ENCODE measurements at places on chromosomes 3 and 15.

- DNase-seq: peak; percentile 42
Observed at GRCh38 chr3:161295325-161295724, 74.2 kb downstream of the NMD3 start.

- DNase-seq: no peak
Observed at GRCh38 chr3:116425126-116425525, 20.2 kb downstream of the LSAMP start.

- DNase-seq: no peak
Observed at GRCh38 chr15:47822048-47822447, 104.7 kb downstream of the SEMA6D start.

- DNase-seq: no peak
Observed at GRCh38 chr15:41882689-41883483, 11.0 kb downstream of the SPTBN5 start.

DNA sequence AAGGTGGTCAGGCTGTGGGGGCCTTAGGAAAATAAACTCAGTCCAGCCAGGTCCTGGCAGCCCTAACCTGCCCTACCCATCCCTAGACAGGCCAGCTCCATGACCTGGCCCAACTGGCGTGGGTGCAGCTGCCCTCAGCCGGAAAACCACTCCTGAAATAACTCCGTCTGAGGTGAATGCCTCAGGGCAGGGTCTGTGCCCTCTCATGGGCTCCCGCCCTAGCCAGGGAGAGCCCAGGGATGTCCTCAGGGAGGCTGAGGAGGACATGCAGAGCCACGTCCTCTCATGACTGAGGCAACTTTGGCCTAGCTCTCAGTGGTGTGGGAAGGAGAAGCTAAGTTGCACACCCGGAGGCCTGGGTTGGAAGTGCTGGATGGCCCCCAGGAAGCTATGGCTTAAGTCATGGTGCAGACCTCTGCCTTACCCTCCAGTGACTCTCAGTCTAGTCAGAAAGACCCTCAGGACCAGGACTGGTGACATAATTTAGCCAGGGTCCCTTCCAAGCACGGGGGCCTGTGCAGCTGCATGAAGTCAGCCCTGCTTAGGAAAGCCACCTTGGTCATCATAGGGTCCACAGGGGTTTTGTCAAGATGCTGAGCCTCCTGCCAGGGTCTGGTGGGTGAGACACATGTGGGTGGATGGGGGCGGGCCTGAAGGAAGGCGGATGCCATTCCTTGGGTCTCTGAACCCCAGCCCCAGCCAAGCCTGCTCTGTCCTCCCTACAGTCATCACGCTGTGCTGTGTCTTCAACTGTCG is 7.4 kb downstream of the TMIE start:
- DNase-seq: no peak

DNA sequence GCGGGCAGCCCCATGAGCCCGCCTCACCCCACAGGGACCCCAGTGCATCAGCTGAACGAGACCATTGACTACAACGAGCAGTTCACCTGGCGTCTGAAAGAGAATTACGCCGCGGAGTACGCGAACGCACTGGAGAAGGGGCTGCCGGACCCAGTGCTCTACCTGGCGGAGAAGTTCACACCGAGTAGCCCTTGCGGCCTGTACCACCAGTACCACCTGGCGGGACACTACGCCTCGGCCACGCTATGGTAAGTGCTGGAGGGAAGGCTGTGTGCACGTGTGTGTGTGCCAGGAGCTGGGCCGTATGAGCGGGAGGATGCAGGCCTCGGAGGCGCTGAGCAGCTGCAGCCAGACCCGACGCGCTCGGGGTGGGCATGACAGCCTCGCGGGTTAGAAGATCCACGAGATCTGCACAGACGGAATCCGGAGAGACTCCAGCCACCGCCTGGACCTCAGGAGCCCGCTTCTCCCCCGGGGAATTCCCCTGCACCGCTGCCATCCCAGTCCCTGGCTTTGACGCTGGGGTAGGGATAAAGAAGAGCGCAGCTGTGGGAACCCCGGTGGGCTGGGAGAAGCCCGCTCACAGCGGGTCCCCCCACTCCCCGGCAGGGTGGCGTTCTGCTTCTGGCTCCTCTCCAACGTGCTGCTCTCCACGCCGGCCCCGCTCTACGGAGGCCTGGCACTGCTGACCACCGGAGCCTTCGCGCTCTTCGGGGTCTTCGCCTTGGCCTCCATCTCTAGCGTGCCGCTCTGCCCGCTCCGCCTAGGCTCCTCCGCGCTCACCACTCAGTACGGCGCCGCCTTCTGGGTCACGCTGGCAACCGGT is 2.6 kb downstream of the DUOXA2 start:
- no peak for DNase-seq

GRCh38 chr3:133273346-133273745 is 126.5 kb upstream of the BFSP2 start:
- no peak for DNase-seq

- no peak for DNase-seq
Observed at GRCh38 chr3:196377321-196377720, 39.1 kb upstream of the TM4SF19 start.

DNA sequence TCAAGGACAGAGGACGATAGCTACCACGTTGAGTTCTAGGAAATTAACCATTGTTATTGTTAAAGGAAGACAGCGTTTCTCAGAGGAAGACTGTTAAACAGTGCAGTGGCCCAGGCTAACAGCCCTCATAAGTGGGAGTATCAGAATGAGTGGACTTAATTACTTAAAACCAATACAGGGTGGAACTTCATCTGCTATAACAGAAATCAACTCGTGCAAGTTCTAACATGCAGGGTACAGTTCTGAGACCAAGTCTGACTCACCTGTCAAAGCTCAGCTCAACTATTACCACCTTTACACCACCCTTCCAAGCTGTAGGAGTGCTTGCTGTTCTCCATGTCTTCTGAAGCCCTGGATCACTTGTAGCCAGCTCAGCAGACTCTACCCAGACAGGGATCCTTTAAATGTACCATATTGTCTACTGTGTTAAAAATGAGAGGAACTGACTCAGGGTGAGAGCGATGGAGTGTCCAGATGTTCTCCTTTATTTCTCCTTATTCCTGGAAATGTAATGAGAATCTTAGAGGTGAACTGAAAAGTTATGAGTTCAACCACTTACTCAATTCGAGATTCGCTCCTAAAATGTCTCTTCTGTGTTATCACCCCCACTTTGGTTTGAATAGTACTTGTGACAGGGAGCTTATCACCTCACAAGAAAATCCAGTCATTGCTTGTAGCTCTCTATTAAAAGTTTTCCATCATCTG is 26.5 kb downstream of the CD86 start:
- DNase-seq: no peak

- no peak for DNase-seq
Observed at GRCh38 chr3:10283638-10284037, 9.1 kb downstream of the GHRL start.

- no peak for DNase-seq
Observed at GRCh38 chr3:171966533-171967136, 72.7 kb upstream of the FNDC3B start.

- no peak for DNase-seq
Observed at GRCh38 chr15:64158363-64159134, 4.3 kb downstream of the PPIB start.

GRCh38 chr3:73383470-73384049 is 241.2 kb downstream of the PDZRN3 start:
- DNase-seq: no peak

DNA sequence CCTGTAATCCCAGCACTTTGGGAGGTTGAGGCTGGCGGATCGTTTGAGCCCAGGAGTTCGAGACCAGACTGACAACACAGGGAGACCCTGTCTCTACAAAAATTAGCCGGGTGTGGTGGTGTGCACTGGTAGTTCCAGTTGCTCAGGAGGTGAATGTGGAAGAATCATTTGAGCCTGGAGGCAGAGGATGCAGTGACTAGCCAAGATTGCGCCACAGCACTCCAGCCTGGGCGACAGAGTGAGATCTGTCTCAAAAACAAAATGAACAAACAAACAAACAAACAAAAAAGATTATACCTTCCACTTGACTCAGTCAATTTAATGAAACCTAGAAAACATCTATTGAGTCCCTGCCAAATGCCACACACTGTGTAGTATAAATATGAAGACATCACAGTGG is 30.5 kb upstream of the PHLDB2 start:
- no peak for DNase-seq

DNA sequence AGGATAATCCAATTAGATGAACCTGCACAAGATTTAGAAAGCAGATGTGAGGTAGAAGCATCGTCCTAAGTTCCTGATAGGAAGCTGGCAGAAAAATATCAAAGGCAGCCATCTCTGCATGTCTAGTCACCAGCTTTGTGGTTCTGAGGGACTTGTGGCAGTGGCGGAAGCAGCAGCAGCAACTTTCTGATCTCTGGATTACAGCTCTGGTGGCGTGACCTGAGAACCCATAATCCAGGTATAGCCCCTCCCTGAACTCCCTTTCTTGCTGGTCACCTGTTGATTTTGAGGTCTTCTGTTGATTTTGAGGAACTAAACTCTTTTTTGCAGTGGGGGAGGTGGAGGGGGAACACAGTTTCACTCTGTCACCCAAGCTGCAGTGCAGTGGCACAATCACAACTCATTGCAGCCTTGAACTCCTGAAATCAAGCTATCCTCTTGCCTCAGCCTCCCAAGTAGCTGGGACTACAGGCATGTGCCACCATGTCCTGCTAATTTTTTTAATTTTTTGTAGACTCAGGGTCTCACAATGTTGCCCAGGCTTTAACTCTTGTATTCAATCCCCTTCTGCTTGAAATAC is 7.9 kb downstream of the FSIP1 start:
- DNase-seq: no peak

- no peak for DNase-seq
Observed at GRCh38 chr3:17932136-17932771, 189.8 kb upstream of the TBC1D5 start.

DNA sequence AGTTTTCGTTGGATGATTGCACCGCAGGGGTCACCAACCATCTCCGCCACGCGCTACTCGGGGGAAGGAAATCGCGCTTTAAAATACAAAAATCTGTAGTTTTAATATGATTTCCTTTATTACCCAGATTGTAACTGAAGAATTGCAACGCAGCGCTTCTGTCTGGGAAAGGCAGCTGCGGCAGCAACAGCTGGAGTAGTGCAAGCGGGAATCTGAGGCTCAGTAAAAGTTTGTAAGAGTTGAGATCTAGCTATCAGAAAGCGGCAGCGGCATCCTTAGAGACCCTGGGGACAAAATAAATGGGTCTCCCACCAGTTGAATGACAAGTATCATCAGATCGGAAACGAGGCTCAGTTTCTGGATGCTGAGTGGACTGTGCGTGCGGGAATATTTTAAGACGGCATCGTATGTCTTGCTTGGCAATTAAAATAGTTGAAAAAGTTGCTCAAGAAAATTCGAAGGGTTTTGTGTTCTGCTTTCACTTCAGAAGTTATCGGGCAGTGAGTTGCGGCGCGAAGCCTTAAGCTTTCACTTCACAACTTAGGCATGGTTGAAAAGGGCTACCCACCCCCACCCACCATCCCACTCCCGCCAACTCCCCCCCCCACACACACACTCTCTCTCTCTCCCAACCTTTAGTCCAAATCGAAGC is 2.7 kb downstream of the MECOM start:
- DNase-seq: peak; percentile 23

DNA sequence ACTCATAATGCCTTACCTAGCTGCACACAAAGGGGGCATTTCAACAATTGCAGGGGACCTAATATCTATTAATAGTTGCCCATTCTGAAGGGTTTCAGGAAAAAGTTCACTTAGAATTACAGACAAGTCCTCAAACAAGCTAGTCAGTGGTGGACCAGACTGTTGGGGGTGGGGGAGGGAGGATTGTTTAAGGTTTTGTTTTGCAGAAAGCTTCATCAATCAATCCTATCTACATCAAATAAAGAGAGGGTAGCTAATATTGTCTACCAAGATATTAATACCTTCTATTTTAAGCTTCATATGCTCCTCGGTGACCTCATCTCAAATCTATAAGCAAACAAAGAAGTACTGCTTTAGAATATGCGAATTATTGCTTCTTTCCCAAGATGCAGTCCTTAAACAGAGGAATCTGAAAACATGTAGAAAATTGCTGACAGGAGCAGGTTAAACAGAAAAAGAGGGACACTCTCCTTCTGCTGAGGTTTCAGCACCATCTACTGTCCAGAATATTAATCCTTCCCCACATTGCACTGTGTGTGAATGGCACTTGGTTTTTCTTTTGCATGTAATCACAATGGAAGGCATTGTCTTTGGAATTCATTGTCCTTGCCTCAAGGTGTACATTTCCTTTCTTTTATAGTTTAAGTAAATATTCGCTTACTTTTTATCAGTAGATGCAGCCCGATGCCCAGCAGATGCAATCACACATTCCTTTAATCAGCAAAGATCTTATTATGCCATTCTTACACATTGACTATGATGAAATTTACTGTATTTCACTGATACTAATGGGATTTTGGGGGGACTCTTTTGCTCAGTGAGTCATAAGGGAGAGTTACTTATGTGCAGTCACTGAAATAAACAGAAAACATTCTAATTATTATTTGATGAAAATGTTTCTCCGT is 94.7 kb downstream of the IL5RA start:
- peak; percentile 3 for DNase-seq

GRCh38 chr3:142990721-142991120 is 10.6 kb upstream of the U2SURP start:
- DNase-seq: no peak

DNA sequence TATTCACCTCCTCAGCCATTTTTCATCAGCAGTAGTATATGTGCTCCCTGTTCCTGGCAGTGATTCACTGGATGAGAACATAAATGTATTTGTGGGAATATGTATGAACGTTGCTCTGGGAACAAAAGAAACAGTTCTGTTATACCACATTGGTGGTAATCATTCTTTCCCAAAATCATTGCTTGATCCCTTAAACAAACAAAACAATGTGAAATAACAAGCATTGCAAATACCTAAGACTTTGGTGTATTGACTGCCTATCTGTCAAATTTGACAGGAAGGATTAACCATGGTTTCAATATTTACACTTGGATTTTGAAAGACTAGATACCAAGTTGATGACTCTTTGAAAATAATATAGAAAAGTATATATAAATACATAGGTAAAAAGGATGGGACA is 284.1 kb downstream of the FHIT start:
- no peak for DNase-seq

DNA sequence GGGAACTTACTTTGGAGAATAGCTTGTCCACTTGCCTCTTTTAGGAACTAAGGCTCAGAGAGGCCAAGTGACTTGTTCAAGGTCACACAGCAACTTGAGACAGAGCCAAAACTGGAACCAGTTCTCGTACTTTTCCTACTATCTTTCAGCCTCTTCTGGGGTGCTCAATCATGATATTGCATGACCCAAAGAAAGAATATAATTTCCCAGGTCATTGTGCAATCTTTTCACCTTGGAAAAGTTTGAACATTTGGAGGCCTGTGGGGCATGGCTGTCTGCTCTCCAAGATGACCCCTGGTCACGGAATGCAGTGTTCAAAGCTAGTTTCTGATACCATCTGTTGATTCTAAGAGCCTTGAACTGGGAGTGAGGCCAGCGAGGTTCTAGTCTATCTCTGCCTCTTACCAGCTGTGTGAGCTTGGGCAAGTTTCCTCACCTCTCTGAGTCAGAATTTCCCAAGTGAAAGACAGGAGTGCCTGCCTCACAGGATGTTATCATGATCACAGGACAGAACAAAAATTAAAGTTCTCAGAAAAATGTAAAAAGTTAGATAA is 89.7 kb downstream of the BDH1 start:
- peak; percentile 85 for DNase-seq

- DNase-seq: peak; percentile 47
Observed at GRCh38 chr15:48352474-48353072, 21.3 kb downstream of the DUT start.
